ENCODE measurements at places on chromosomes 2 and 18. TPM values are rescaled to one million over a fixed set of nuclear protein-coding genes. Genes with fewer than 3 reads are reported as not detected.

- DNase-seq: no peak
Measured at GRCh38 chr2:1731447-1731962, 12.8 kb downstream of the PXDN start.

DNA sequence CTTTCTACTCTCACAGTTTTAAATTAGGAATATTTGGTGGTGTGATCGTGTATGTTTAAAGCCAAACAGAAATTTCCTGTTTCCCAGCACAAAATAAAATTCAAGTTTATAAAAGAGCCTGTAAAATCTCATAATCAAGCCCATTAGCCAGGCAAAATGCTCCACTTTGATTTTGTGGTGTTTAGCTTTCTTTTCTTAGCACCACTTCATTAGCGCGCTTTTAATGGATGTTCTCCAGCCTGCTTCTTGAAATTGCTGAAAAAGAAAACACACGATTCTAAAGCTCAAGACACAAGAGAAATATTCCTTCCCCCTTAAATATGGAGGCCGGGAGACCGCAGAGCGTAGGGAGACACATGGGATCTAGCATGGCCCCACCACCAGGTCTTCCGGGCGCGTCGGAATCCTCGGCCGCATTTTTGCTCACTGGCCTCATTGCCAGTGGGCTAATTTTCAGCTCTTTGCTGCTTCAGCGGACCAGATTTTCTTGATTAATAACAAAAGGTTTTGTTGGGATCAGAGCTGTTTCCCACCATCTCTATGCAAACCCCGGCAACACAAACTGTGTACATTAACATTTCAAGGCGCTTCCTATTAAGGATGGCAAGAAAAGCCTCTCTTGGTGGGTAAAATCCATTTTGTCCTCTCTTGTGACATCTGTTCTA lies 40.4 kb upstream of the ID2 start:
- DNase-seq: no peak

The SLC35G4 gene
- polyA plus RNA-seq: not detected

- no peak for DNase-seq
Measured at GRCh38 chr2:49686291-49686690, 532.0 kb upstream of the FSHR start.

- no peak for DNase-seq
Measured at GRCh38 chr2:98815795-98816194, 84.9 kb upstream of the MGAT4A start.

- DNase-seq: no peak
Measured at GRCh38 chr2:33665039-33665438, 65.9 kb upstream of the FAM98A start.

DNA sequence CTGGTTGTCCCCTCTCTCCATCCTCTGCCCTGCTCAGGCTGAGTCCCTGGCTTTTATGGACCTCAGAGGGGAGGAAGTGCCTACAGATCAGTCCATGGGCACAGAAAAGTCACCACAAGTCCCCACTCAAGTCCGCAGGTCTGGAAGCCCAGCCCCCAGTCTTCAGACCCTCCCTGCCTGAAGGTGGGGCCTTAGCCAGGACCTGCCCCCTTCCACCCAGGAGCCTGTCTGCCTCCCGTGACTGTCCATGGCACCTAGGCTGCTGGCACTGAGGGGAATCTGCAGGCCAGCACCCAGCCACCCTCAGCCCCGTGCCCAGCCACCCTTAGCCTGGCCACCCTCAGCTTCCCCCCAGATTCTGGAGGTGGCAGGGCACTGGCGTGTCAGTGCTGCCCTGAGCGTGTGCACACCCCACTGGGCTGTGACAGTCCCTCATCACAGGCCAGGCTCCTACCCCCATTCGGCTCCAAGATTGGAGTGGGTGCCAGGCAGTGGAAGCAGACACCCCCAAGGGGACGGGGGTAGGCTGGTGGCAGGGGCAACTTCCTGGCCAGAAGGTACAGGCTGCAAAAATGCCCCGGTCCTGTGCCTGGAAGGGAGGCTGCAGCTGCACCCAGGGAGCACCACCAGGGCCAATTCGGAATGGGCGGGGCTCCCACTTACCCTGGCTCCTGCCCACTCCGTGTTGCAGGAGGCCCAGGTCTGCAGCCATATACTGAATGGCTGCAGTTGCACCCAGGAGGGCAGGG lies 154.7 kb upstream of the RMP24 start:
- no peak for DNase-seq

DNA sequence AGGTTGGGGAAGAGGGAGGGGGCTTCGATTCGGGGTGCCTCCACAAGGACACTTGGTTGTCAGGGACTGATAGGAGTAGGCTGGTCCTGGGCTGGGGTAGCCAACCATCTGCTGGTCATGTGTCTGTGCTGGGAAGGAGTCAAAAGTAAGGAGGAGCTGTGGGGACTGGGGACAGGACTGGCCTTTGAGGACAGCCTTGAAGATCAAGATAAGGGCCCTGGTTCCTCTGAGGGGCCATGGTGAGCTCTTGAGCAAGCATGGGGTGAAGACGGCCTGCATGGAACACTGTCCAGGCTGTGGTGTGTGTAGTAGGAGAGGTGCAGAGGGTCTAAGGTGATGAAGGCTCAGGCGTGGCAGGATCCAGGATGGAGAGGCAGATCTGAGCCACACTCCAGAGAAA lies 1.7 kb downstream of the CYP27A1 start:
- no peak for DNase-seq

DNA sequence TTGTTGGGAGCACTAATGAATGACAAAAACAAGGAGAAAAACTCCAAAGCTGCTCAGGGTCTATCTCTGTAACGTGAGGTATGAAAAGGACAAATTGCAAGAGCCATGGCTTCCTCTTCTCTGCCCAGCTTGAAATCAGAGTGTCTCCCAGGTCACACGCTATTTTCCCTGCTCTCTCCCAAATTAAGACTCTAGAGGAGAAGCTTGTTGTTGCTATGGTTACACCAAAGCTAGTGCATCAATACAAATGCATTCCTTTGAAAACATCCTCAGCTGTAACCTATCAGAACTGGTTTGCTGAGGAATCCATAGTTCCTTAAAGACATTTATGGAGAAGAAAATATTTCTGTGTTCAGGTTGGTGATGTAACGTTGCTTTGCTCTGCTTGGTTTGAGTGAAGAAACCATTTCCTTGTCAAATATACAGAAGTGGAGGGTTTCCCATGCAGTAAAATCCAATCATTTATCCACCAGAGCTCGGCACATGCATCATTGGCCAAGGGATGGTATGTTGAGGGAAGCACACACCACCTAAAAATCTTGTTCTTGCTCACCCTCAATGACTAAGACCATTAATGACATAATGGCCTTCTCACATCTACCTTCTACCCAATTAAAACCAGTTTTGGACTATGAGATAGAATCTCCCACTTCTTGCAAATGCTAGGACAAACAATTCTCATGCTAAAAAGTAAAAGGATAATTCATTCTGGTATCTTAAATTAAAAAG lies 2135.6 kb upstream of the CELF4 start:
- no peak for DNase-seq

The PLCD4 gene
- polyA plus RNA-seq: 28.4 TPM

DNA sequence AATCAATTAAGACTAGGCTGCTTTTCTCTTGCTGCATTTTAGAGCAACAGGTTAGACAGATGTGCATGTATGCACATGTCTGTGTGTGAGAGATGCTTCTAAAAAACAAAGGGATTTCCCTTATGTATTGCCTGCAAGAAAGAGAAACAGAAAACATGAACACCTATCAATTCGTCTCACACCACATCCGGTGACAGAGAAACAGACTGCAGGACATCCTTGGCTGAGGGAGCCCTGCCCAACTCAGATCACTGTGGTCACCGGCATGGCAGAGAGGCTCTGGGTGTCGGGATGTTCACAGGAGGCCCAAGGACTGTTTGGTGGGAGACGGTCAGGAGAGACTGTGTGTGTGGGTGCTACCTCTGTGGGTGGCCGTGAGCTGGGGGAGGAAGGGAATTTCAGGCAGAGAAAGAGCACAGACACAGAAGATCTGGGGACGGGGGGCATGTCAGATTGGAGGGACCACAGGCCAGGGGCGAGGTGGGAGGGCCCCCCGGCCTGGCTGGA lies 24.9 kb downstream of the FHL2 start:
- no peak for DNase-seq

DNA sequence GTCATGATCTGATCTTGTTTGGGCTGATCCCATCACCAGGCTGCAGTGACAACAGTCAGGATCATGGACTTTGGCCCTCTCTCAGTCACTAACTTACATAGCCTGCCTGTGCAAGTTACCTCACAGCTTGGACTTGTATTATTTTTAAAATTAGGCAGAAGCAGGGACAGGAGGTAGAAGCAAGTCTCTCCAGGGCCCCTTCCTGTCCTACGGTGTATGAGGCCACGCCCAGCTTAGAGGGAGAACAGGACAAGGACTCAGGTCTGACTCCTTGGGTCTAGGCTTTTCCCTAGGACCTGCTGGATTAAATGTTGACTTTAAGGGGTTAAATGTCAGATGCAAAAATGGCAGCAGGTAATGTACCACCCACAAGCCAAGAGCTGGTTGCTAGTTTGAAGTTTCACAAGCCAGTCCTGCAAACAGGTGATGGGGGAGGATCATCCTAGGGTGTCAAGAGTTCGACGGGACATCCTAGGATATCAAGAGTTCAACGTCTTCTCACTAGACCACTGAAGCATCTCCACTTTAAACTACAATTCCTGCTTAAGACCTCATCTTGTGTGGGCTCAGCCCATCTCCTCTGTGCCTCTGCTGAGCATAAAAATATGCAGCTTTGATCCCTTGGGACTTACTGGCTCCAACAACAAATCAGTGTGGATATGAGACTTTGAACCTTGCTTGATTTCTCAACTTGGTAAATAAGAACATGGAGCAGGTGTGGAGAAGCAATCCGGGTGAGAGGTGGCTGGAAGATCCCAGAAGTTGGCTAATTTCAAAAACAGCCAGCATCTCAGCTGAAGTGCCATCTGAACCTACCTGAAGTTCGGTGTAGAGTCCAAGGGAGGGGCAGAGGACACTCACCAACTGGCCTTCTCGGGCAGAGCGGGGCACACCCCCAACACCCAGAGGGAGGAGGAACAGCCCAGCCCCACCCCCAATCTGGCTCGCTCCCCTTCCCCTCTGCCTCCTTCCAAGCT lies 39.5 kb downstream of the SFXN5 start:
- no peak for DNase-seq

GRCh38 chr2:77310416-77310815 lies 211.8 kb downstream of the LRRTM4 start:
- no peak for DNase-seq

- DNase-seq: no peak
Measured at GRCh38 chr2:7225848-7226247, 308.6 kb downstream of the RNF144A start.

The HOXD12 gene
- 0.09 TPM for polyA plus RNA-seq

- peak; percentile 18 for DNase-seq
Measured at GRCh38 chr2:39871291-39871761, 92.3 kb upstream of the THUMPD2 start.

The CD28 gene
- 0.33 TPM for polyA plus RNA-seq

GRCh38 chr2:146818122-146818521 lies 1026.7 kb upstream of the ACVR2A start:
- DNase-seq: no peak

- DNase-seq: no peak
Measured at GRCh38 chr2:3422161-3422779, 42.8 kb downstream of the TRAPPC12 start.

The PIEZO2 gene
- 5.9 TPM for polyA plus RNA-seq

DNA sequence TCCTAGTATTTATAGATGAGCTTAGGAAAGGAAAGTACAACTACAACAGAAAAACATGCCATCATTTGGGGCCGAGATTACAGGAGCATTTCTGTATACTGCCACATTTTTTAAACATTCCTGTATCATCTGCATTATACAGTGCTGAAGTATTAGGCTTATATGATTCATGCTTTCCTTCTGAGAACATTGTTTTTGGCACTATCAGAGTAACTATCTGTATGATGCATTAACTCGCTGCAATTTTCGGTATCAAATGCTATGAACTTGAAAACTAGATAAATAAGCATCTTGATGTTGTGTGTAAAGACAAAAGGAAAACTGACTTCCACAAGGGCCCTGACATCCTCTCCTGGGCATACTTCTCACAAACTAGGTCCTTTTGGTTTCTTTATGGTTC lies 102.0 kb downstream of the RIT2 start:
- DNase-seq: no peak

DNA sequence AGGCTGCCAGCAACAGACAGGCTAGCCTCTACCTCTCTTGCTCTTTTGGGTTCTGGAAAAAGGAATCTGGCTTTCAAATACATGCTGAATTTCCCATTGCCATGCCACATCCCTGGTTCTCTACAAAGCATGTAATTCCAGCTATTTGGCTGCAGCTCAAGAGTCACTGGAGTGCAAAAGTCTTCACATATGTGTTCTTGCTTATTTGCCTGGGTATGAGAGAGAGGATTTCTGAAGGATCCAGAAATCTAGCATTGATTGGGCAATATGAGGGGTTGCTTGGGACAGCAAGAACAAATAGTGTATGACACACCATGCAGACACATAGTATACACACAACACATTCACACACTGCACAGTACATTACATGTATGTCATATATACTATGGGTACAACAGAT lies 30.7 kb upstream of the LGALSL start:
- no peak for DNase-seq

DNA sequence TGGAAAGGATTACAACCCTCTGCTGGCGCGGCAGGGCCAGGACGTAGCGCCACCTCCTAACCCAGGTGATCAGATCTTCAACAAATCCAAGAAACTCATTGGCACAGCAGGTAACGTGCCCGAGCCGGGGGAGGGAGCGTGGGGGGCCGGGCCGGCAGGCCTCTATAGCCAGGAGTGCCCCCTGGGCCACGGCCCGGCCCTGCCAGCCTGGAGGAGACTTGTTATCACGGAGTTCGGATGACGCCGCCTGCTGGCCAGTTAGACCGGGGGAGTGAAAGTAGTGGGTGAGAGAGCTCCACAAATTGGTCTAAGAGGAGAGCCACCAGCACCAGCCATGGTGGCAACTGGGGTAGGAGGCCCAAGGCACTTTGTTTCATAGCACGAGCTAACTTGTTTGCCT lies 8.6 kb upstream of the TMEM214 start:
- no peak for DNase-seq

DNA sequence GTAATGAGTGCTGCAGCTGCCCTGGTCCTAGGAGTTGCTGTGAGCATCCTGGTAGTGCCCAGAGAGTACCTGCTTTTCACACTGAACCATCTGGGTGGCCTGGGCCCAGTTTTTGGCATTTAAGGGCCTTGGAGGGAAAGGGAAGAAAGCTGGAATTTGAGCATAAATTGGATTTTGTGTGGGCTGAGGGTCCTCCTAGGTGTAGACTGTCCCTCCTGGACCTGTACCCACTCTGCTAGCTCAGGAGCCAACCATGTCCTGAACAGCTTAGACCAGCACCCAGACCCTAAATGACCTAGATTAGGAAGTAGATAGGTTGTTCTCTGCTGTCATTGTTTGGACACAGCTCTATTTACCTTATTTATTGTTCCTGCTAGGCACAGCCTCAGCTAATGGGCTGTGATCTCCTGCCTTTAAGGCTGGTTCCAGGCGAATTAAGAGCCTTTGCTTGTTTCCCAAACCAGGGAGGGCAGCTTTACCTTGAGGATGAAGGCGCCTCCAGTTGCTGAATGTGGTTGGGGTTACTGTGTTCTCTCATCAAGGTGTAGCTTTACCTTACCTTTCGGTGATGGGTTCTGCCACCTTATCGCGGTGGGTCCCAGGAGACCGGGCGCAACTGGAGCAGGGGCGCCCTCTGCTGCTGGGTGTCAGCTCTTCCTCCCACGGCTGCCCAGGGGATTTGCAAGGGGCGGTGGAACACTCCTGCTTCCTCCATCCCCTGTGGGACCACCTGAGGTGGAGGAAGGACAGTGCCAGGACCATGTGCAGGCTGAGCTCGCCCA lies 34.4 kb downstream of the ITGA6 start:
- DNase-seq: no peak

GRCh38 chr18:76099931-76100457 lies 395.0 kb downstream of the ZNF516 start:
- no peak for DNase-seq
